ENCODE measurements at places on chromosomes 2 and 18.

DNA sequence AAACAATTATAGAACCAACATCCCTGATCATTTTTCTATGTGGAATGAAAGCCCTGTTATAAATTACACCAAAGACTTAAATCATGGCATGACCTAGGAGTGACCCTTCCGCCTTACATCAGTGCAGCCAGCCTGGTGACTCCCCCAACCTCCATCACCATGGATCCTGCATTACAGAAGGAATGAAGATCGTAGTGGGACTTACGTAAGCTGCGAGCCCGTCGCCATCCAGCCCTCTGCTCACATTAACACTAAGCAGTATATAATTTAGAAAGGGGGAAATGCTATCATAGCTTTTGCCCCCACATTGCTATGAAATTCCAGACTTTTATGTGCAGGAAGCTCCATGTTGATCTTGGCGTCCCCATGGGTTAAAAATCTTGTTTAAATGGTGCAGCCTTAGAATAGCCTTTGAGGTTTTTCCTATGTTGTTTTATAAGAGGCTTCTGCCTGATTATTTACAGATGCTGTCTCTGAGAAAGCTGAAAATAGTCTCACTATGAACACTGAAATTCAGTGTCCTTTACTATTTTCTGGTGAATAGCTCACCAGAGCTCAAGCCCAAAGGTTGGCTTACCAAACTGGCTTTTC is 76.3 kb downstream of the COLEC12 start:
- peak; percentile 62 for DNase-seq

DNA sequence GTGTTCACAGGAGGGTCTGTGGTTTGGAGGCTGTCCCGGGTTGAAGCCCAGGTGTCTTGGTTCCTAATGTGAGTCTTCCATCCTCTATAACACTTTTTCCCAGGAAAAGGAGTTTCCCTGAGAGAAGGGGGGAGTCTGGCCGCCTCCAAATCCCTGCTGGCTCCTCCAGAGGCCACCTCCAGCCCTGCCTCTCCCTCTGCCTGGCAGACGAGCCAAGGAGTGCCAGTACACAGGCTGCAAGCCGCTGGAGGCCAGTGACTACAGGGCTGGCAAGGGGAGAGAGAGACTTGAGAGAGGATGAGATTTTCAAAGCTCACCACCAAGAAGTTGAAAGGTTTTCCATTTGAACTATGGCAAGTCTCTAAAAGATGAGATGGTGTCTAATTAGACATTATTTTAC is 154.2 kb upstream of the ID2 start:
- DNase-seq, result no peak

DNA sequence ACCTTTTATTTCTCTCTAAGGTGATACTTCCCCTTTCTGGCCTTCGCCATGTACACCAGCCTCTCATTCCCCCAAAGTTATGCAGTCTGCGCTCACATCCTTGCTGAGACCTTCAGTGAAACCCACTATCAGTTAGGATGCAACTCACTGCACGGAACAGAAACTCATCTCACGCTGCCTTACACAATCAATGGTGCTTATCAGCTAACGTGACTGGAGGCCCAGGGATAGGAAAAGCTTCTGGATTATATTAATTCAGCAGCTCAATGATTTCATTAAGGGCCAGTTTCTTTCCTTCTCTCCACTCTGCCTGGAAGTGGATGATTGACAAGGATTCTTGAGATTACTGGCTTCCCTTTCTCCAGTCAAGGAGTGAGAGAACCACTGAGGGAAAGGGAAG is 44.8 kb downstream of the CDH2 start:
- no peak for DNase-seq

GRCh38 chr2:180905002-180905401 is 75.4 kb upstream of the UBE2E3 start:
- peak; percentile 22 for DNase-seq
